ENCODE measurements at places on chromosomes 3 and 15.

DNA sequence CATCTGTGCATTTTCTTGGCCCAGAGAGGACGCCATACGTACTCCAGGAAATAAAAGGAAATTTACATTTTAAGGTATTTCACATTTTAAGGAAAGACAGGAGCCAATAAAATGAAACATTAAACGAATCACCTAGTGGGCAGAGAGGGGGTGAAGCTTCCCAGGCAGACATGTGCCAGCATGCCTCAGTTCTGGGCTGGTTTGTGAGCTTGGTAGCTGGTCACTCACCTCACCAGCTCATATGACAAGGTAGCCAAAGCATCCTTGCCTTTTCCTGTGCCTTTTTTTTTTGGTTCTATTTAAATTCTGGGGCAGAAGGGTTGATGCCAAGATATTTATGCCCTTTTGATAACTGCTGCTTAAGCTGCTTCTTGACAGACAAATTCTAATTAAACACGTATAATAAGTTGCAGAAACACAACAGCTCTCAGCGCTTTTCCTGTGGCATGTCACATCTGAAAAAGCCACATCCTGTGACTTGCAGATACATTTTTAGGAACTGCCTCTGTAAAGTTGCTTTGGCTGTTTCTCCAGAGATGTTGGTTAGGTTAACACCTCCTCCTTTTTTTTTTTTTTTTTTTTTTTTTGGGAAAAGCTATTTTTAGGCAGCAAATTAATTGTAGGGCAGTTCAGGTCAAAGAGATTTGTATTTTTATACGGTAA, 218.6 kb downstream of the PDCD6IP start:
- DNase-seq, result no peak

GRCh38 chr3:16113704-16114103, 60.8 kb upstream of the GALNT15 start:
- DNase-seq, result no peak

DNA sequence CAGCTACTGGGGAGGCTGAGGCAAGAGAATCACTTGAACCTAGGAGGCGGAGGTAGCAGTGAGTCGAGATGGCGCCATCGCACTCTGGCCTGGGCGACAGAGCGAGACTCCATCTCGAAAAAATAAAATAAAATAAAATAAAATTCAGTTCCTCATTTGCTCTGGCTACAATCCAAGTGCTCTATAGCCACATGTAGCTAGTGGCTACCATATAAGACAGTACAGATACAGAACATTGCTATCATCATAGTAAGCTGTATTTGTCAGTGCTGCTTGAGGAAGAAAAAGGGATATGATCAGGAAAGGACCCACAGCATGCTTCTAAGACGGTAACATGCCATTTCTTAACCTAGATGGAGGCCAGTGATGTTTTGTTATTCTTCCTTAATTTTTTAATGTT, 88.7 kb upstream of the CDAN1 start:
- DNase-seq, result no peak

- no peak for DNase-seq
Observed at GRCh38 chr3:188780193-188781147, 391.3 kb upstream of the TPRG1 start.

DNA sequence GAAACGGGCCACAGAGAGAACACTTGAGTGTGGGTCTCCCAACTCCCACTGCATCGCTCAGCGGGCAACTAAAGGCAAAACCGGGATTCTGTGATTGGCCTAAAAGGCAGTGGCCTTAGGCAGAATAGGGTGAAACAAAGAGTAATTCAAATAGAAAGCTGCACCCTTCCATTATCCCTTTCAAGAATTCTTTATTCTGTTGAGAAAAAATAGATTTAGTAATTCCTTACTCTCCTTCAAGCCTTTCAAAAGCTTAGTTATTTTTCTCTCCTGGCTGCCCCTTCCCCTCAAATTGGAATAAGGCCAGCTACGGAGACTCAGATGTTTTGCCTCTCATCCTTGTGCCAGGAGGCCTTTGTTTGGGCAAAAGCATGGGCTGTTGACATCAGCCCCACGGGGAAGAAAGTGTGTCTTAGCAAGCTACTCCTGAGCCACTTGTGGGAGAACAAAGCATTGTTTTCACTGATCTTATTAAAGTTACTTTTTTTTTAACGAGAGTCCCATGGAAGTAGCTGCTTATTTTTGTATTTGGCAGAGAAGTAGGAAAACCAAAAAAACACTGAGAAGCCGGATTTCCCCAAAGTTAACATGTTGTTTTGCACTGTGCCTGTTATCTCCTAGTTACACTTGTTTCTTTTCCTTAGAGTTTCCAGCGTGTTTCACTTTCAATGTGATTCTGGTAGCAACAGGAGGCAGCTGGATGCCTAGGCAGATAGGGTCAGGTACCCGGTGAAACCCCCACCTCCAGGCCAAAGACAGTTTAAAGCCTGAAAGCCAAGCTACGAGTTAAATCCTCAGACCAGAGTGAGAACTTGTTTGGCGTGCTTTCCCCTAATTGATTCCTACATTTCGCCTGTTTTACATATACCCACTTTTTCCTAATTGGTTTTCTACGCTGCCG, 2.2 kb downstream of the ST6GAL1 start:
- DNase-seq, result peak; percentile 30

DNA sequence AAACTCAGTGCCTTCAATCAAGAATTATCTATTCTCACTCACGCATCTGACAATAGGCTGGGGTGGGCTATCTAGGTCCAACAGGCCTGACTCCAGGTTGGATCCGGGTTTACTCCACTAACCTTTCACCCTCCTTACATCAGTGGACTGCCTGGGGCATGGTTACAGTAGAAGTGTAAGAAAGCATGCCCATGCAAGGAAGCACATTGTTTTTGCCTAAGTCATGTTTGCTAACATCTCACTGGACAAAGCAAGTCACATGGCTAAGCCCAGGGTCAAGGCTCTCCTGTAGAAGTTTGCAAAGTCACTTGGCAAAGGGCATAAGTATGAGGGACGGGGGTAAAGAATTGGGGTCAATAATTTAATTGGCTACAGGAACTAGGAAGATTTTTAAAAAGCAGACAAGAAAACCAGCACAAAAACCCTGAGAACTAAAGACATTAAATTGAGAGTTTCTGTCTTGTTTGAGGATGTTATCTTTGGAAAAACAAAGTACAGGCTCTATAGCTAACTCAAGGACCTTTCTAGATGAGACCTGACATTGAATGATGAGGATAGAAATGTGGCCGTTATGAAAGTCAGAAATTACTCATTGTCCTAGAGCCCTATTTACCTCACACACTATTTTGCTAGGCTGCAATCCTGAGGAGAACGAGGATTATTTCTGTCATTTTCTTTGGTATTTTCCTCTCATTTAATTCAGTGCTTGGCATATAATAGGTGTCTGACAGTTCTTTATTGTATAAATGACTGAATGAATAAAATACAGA, 214.2 kb downstream of the IL20RB start:
- DNase-seq, result no peak

- DNase-seq, result no peak
Observed at GRCh38 chr3:177150218-177150916, 46.9 kb downstream of the TBL1XR1 start.

DNA sequence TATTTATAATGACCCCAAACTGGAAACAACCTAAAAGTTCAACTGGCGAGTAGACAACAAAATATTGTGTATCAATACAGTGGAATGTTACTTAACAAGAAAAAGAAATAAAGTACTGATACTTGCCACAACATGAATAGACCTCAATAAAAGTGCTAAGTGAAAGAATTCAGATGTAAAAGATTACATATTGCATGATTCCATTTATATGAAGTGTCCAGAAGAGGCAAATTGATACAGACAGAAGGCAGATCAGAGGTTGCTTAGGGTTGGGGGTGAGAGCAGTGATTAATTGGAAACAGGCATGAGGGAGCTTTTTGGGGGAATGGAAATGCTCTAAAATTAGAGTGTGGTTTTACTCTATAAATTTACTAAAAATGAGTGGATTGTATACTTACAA, 183.3 kb downstream of the SATB1 start:
- no peak for DNase-seq

GRCh38 chr3:114827495-114827894, 319.6 kb downstream of the ZBTB20 start:
- DNase-seq, result peak; percentile 76

GRCh38 chr15:95499397-95499796, 831.1 kb upstream of the NR2F2 start:
- DNase-seq, result no peak

GRCh38 chr3:111584744-111585143, 10.4 kb downstream of the ZBED2 start:
- no peak for DNase-seq

DNA sequence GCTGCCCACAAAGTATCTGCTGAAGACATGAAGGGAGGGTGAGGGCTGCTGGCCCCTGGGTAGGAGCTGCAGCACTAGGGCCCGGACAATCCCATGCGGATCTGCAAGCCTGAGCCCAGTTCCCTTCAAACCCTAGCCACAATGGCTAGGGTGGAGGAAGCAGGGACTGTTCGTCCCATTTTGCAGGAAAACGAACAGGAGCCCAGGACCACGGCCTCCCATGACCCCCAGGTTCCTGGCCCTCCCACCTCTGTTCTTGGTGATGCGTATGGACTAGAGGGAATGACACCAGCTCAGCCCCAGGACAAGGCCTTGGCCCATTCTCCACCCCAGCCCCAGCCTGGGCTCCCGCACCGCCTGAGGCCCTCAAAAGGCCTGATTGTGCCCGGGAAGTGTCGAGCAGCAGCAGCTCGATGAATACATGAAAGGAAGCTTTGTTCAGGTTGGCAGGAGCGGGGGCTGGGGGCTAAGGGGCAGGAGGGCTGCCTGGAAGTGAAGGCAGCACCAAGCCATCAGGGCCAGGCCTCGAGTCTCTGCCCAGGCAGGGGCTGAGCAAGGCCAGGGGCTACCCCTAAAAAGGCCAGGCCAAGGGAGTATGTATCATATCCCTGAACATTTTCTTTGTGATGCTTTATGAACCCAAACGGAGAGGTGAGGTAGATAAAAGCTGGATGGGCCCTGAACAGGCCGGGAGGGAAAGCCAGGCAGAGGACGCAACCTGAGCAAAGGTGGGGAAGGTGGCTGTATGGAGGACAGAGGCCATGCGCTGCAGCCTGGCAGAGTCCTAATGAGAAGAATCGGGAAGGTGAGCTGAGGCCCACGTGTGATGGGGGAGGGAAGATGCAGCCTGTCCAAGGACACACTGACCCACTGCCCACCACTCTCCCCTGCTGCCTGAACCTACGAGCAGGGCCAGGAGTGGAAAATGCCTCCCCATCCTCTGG, 12.2 kb downstream of the SEMA7A start:
- no peak for DNase-seq

- no peak for DNase-seq
Observed at GRCh38 chr3:7205962-7206361, 345.0 kb downstream of the GRM7 start.

DNA sequence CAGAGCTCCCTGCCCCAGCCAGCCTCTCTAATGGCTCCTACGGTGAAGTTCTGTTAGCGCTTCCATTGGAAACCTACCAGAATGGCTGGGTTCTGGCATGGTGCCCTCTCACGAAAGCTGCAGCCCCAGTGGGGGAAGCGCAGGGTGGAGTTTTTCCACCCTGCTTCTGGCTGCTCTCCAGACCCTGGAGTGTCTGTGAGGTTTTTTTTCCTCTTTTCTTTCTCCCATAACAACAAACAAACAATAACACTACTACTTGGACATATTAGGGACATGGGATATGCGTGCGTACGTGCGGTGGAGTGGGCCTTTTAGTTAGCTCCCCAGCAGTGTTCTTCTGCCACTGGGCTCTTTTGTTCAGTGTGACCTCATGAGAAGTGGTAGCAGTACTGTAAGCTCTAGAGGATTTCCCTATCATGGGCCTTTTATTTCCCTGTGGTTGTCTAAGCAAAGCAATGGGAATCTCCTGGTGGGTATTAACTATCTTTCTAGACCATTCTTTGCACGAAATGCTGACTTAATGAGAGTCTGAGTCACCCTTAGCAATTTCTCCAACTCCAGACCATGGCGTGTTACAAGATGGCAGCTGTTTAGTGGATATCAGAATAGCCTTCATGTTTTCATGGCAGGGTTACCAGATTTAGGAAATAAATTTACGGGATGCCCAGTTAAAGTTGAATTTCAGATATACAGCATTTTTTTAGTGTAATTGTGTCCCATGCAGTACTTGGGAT, 161.9 kb downstream of the FNDC3B start:
- DNase-seq, result peak; percentile 44

DNA sequence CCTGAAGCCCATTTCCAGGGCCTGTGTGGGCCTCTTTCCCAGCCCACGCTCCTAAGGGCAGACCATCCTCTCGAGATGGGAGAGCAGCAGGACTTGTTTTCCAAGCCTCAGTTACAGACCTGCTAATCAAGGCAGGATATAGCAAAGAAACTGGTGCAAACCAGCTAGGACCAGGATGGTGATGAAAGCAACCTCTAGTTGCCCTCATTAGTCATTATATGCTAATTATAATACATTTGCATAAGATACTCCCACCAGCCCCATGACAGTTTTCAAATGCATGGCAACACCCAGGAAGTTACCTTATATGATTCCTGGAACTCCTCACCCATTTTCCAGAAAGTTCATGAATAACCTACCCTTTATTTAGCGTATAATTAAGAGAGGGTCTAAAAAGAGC, 34.4 kb upstream of the TRH start:
- DNase-seq, result no peak

DNA sequence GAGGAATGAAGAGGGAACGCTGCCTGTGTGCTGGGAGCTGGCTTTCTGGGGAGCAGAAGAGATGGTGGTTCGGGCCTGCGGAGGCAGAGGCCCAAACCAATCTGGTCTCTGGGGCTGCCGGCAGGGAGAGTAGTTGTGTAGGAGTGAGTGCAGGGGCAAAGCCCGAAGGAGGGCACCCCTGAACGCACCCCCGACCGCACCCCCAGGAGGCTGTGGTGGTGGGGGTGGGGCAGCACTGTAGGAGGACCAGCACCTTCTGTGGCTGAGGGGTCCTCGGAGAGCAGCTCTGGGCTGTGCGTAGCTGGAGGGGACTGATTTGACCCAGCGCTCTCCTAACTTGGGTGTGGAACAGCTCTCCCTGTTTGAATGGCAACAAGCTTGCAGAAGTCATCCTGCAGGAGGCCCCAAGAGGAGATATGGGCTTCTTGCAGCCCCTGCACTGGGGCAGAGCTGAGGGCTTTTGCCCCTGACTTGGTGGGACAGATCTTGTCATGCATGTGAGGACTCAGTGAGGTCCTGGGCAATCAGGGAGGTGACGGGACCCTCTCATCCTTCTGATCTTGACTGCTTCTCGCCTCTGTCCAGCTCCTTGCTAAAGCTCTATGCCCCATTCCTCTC, 26.1 kb downstream of the C15orf39 start:
- no peak for DNase-seq

DNA sequence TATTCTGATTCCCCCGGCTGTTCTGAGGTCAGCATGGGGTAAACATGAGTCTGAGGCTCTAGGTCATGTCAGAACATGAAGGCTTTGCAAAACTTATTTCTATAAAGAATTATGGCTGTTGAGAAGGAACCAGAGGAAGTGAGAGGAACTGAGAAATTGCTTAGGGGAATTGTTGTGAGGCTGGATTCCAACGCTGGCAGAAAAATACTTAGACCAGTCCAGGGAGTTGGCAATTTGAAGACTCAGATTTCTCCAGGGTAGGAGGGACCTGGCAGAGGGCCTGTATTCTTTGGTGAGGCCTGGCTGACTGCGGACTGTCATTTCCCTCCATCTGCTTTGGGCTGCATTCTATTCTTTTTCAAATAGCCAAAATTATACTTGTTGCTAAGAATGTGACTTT, 155.5 kb downstream of the PLD1 start:
- DNase-seq, result no peak
